ENCODE measurements at places on chromosomes 11 and 22.

GRCh38 chr22:48210812-48211211 lies 1448.4 kb downstream of the TBC1D22A start:
- DNase-seq: no peak

- DNase-seq: no peak
Observed at GRCh38 chr11:128803449-128804245, 63.4 kb downstream of the KCNJ1 start.

DNA sequence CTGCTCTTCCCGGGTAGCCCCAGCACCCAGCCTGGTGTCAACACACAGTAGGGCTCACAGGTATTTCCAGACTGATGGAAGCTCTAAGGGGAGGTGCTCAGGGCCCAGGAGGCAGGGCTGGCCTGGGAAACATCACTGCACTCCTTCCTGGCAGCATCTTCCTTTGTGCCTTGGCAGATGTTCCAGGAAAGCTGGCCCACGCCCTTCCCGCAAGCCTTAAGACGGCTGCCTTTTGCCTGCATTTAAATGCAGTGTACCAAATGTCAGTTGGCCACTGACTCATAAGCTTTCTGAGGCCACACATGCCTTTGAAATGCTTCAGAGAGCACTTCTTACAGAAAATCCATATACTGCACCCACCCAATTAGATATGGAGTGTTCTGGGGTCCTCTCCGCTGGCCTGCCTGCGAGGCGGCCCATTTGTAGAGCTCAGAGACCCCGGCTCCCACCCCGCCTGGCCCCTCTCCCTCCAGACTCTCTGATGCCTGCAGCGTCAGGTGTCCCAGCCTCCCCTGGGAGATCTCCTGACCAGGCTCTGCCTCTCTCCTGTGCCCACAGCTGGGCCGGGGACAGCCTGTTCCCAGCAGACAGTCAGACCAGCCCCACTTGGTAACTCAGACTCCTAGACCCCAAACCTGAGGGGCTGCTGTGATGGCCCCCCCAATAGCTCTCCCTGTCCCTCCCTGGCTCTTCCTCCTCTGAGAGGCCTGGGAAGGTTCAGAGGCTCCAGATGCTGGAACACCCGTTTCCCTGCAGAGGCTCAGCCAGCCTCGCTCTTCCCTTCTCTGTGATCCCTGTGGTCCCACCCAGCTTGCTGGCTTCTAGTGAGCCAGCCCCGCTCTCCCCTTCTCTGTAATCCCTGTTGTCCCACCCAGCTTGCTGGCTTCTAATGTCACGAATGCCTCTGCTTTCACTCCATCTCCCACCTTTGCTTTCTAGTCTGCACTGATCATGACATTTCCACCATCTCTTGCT lies 47.6 kb upstream of the THY1 start:
- DNase-seq: no peak

DNA sequence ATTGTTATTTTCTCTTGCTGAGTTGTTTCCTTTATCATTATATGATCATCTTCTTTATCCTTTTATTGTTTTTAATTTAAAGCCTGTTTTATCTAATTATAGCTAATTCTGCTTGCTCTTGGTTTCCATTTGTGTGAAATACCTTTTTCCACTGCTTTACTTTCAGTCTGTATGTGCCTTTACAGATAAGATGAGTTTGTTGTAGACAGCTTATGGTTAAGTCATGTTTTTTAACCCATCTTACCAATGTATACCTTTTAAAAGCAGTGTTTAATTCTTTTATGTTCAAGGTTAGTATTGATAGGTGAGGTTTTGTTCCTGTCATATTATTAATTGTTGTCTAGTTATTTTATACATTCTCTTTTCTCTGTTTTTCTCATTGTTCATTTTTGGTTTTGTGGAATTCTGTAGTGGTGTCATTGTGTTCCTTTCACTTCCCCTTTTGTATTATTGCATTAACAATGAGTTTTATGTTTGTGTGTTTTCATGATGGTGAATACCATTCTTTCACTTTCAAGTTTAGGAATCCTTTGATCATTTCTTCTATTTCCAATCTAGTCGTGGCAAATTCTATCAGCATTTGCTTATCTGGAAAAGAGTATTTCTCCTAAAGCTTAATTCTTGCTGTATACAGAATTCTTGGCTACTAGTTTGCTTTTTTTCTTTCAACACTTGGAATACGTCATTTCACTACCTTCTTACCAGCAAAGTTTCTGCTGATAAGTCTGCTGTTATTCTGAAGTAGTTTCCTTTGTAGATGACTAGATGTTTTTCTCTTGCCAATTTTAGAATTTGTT lies 21.8 kb downstream of the OR5AN1 start:
- no peak for DNase-seq

- no peak for DNase-seq
Observed at GRCh38 chr22:43743131-43743530, 69.0 kb downstream of the EFCAB6 start.
